ENCODE measurements at places on chromosomes 13 and 19. TPM values are rescaled to one million over a fixed set of nuclear protein-coding genes. Genes with fewer than 3 reads are reported as not detected.
A peak's percentile ranks its signal among the peaks of the same experiment; 100 is the strongest.

DNA sequence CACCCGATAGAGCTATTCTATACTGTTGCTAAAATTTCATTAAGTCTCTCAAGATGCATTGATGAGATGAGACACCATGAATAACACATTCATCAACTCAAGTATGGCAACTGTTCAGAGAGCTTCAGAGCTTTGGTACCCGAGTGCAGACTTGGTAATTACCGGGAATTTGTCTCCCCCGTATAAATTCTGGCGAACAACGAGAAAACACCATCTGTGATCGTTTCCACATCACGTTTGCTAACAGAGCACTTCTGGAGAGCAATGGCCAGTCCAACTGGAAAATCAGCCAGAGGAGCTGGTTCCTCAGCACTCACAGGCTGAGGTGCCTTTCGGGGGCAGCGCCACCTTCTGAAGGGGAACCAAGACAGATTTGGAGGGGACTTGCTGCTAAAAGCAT, 40.2 kb downstream of the SUGP2 start:
- H3K27me3 ChIP-seq, result no peaks in the 10 kb centered on the region
- no peak overlapping the region for H3K27ac ChIP-seq
- peaks cover 7% of the 10 kb centered on the region for H3K4me1 ChIP-seq

- no peak overlapping the region for H3K27ac ChIP-seq
- no peaks in the 10 kb centered on the region for H3K4me1 ChIP-seq
- H3K27me3 ChIP-seq, result no peaks in the 10 kb centered on the region
- no peak for DNase-seq
These were observed 49.2 kb downstream of the KLF5 start for GRCh38 chr13:73107970-73108369.

DNA sequence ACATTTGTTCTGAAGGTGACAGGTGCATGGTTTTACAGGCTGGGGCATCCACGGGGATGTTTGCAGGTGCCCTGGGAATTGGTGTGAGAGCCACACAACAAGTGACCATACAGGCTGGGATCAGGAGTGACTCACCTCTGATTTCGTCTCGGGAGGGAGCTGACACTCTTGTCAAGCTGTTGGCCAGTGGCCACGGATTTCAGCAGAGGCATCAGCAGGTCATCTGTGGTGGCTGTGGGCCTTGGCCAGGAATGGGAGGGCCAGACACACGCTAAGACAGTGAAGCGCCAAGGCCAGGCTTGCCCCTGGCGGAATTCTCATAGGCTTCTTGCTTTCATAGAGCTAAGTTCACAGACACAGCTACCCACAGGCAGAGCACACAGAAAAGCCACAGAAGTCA, 108.6 kb downstream of the HSPH1 start:
- H3K27ac ChIP-seq, result no peak overlapping the region
- H3K36me3 ChIP-seq, result no peaks in the 10 kb centered on the region
- H3K4me1 ChIP-seq, result peaks cover 2% of the 10 kb centered on the region
- no peaks in the 10 kb centered on the region for H3K27me3 ChIP-seq
- no peak for DNase-seq
- no peak overlapping the region for H3K4me3 ChIP-seq

DNA sequence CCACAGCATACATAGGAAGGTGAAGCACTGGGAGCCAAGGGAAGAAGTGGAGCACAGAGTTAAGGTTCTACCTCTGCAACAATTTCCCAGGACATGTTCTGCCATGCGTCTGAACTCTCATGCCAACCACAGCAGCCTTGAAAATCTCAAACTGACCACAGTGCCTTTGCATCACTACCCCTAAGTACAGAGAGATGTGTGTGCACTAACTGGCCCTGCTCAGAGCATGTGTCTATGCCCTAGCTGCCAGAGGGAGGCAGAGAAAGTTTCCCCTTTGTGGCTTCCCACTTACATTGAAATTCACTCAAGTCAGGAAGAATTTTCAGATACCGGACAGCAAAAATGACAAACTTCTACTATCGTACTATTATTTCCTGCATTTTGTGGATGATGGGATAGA, 26.8 kb upstream of the WDFY2 start:
- H3K27ac ChIP-seq, result no peak overlapping the region
- no peak overlapping the region for H3K4me3 ChIP-seq
- no peaks in the 10 kb centered on the region for H3K36me3 ChIP-seq
- H3K4me1 ChIP-seq, result peaks cover 6% of the 10 kb centered on the region
- no peak for DNase-seq

- peak; percentile 28 for DNase-seq
- peaks cover 8% of the 10 kb centered on the region for H3K27me3 ChIP-seq
- H3K27ac ChIP-seq, result no peak overlapping the region
- H3K4me3 ChIP-seq, result no peak overlapping the region
These were observed 4.0 kb upstream of the MAST3 start for GRCh38 chr19:18093439-18094161.

DNA sequence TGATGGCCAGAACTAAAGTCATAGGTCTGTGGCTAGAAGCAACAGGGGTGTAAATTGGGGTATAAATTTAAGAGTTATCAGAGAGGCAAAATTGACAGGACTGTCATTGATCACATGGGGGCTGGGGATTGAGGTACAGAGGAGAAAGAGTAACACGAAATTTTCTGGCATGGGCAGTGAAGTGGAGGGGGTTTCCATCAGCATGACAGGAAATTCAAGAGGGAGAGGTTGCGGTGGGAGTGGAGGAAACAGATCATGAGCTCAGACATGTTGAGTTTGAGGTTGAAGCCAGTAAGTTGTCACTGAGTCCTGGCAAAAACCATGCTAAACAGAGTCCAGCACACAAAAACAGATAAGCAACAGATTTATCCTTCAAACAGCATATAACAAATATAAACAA, 192.1 kb upstream of the TSC22D1 start:
- H3K4me1 ChIP-seq, result no peaks in the 10 kb centered on the region
- H3K27ac ChIP-seq, result no peak overlapping the region
- H3K27me3 ChIP-seq, result no peaks in the 10 kb centered on the region
- no peak for DNase-seq
- H3K4me3 ChIP-seq, result no peak overlapping the region

- no peak for DNase-seq
- H3K4me3 ChIP-seq, result no peak overlapping the region
- peaks cover 20% of the 10 kb centered on the region for H3K4me1 ChIP-seq
- H3K36me3 ChIP-seq, result no peaks in the 10 kb centered on the region
- no peak overlapping the region for H3K27ac ChIP-seq
- H3K27me3 ChIP-seq, result no peaks in the 10 kb centered on the region
These were observed 144.6 kb upstream of the UBL3 start for GRCh38 chr13:29994911-29995595.

DNA sequence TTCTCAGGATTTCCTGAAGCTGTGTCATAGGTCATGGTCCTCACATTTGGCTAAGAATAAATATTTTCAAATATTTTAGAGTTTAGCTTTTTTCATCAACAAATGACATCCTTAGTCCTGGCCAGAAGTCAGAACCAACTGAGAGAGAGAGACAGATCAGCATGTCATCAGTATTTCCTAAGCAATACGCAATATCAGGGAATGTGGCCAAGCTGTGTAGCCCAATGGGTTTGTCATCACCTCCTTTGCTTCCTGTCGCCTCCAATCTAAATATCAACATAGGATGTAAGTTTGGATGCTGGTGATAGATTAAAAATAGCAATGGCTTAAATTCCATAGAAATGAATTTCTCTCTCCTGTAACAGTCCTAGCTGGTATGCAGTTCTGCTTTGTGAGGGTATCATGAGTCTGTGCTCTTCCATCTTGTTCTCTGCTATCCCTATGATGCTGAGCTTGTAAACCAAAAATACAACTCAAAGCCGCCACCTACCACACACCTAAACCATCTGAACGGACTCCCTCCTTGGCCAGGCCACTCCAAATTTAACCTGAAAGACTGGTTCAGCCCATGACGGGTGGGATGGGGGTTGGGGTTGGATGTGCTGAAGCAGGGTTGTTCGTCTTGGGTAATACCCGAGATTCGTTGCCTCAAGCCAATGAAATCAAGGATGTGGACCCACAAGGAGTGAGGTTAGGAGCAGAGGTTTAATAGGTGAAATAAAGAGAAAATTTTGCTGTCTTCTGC, 10.0 kb upstream of the IGSF23 start:
- H3K4me1 ChIP-seq, result peaks cover 24% of the 10 kb centered on the region
- H3K36me3 ChIP-seq, result no peaks in the 10 kb centered on the region
- no peak overlapping the region for H3K4me3 ChIP-seq
- DNase-seq, result peak; percentile 92
- no peaks in the 10 kb centered on the region for H3K27me3 ChIP-seq

GRCh38 chr13:76882431-76882830, 3.8 kb downstream of the KCTD12 start:
- no peaks in the 10 kb centered on the region for H3K36me3 ChIP-seq
- no peaks in the 10 kb centered on the region for H3K4me1 ChIP-seq
- H3K4me3 ChIP-seq, result peak overlapping the region; percentile 69
- no peaks in the 10 kb centered on the region for H3K27me3 ChIP-seq

GRCh38 chr19:13794398-13794756, 866 bp upstream of the ZSWIM4 start:
- H3K27ac ChIP-seq, result peak overlapping the region; percentile 99
- DNase-seq, result peak; percentile 96
- H3K4me3 ChIP-seq, result peak overlapping the region; percentile 66
- H3K4me1 ChIP-seq, result peaks cover 13% of the 10 kb centered on the region

- H3K4me1 ChIP-seq, result peaks cover 28% of the 10 kb centered on the region
- peak overlapping the region; percentile 82 for H3K27ac ChIP-seq
- H3K27me3 ChIP-seq, result no peaks in the 10 kb centered on the region
- H3K4me3 ChIP-seq, result no peak overlapping the region
- H3K36me3 ChIP-seq, result peaks cover 19% of the 10 kb centered on the region
These were observed 20.0 kb downstream of the CAPS start for GRCh38 chr19:5934069-5934401.

- peak; percentile 97 for DNase-seq
- no peaks in the 10 kb centered on the region for H3K36me3 ChIP-seq
- no peaks in the 10 kb centered on the region for H3K27me3 ChIP-seq
- peaks cover 6% of the 10 kb centered on the region for H3K4me1 ChIP-seq
These were observed 19.3 kb downstream of the GNA15 start for GRCh38 chr19:3154957-3155736.

- H3K4me3 ChIP-seq, result no peak overlapping the region
- H3K27me3 ChIP-seq, result peaks cover 6% of the 10 kb centered on the region
- peak; percentile 25 for DNase-seq
These were observed 1.1 kb downstream of the TNNI3 start for GRCh38 chr19:55156202-55157063.

GRCh38 chr13:50592412-50593155, 250.9 kb downstream of the DLEU7 start:
- no peak overlapping the region for H3K27ac ChIP-seq
- DNase-seq, result peak; percentile 92
- no peaks in the 10 kb centered on the region for H3K36me3 ChIP-seq
- no peak overlapping the region for H3K4me3 ChIP-seq
- peaks cover 3% of the 10 kb centered on the region for H3K27me3 ChIP-seq

DNA sequence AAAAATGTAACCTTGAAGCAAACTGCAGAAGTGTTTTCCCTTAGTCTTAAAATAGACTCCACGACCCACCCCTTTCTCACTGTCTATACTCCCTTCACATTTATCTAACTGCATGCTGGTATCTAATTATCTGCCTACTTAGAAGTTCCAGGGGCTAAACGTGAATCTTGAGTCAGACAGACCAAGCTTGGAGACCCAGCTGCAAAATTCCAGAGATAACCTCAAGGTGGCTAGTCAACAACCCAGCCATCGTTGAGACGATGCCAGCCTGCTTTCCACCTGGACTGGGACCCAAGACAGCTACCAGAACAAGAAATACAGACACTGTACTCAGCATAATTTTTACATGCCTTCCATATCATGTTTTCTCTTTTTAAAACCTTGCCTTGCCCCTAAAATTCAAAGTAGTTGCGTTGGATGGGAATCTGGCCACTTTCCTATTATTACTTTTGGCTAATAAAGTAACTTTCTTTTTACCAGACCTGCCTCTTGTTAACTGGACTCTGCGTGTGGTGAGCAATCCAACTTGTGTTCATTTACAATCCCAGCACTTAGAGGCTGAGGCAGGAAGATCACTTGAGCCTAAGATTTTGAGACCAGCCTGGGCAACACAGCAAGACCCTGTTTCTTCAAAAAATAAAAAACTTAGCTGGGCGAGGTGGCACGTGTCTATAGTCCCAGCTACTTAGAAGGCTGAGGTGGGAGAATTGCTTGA, 82.3 kb downstream of the CDADC1 start:
- no peaks in the 10 kb centered on the region for H3K27me3 ChIP-seq
- no peaks in the 10 kb centered on the region for H3K36me3 ChIP-seq
- H3K4me1 ChIP-seq, result no peaks in the 10 kb centered on the region
- no peak for DNase-seq

- no peak overlapping the region for H3K27ac ChIP-seq
- no peak for DNase-seq
- no peaks in the 10 kb centered on the region for H3K36me3 ChIP-seq
- peak overlapping the region; percentile 60 for H3K4me3 ChIP-seq
These were observed 520 bp downstream of the ZNF600 start for GRCh38 chr19:52786078-52786463.

DNA sequence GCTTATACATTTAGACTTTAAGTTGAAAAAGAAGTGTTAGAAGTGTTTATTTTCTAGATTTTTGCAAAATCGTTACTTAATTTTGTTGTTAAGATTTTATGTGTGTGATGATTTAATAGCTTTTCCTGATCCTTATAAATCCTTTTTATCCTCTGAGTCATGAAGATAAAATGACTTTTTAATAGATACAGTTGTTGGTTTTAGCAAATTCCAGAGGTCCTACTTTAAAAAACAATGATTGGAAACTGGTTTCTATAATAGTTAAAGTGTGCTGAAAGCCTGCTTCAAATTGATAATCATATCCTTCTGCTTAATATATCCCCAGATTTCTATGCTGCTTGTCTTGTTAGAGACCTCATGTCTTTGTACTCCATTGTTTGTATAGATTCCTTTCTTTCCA, 39.0 kb downstream of the RNASEH2B start:
- H3K4me1 ChIP-seq, result no peaks in the 10 kb centered on the region
- no peak overlapping the region for H3K4me3 ChIP-seq

DNA sequence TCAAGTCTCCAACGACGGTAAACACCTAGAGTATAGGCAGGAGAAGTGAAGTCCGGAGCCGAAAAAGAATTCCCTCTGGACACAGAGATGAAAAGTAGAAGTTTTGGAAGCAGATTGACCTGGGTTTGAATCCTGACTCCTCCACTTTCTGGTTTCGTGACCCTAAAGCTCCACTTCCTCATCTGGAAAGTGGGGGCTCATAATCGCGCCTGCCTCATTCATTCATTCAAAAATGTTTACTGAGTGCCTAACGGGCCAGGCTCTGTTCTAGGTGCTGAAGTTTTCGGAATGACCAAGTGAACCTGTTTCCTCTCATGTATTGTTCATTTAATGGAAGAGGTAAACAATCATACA, 7.1 kb upstream of the EML2 start:
- H3K27ac ChIP-seq, result no peak overlapping the region
- no peak overlapping the region for H3K4me3 ChIP-seq
- DNase-seq, result no peak
- H3K36me3 ChIP-seq, result no peaks in the 10 kb centered on the region

DNA sequence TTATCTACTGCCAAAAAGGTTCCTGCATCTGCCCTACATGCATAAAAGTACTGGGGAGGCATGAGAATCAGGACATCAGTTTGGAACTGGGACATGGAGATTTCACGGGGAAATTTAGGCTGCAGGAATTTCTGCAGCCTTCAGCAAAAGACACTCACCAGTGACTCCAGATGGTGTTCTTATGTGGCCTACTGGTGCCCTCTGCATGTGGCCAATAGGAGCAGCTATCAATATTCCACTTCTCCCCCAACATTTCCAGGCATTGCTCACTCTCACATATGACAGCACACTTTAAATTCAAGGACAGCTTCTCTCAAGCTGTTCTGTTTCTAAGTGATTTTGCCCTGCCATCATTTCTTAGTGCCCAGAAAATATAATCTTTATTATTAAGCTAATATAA, 570.5 kb upstream of the ARGLU1 start:
- no peaks in the 10 kb centered on the region for H3K36me3 ChIP-seq
- no peak overlapping the region for H3K27ac ChIP-seq
- H3K27me3 ChIP-seq, result no peaks in the 10 kb centered on the region
- H3K4me3 ChIP-seq, result no peak overlapping the region
- no peaks in the 10 kb centered on the region for H3K4me1 ChIP-seq

GTPBP3 gene
- 5.4 TPM for polyA plus RNA-seq

CEACAM8 gene
- polyA plus RNA-seq, result not detected

CPB2 gene
- not detected for polyA plus RNA-seq

MBOAT7 gene
- 28.6 TPM for polyA plus RNA-seq

PGLYRP1 gene
- polyA plus RNA-seq, result not detected

SGCG gene
- 0.14 TPM for polyA plus RNA-seq

Data from fibroblast of lung (primary cell).